ENCODE measurements at places on chromosomes 2 and 18.

- no peak for DNase-seq
Measured at GRCh38 chr2:150295544-150295943, 191.9 kb downstream of the RND3 start.

DNA sequence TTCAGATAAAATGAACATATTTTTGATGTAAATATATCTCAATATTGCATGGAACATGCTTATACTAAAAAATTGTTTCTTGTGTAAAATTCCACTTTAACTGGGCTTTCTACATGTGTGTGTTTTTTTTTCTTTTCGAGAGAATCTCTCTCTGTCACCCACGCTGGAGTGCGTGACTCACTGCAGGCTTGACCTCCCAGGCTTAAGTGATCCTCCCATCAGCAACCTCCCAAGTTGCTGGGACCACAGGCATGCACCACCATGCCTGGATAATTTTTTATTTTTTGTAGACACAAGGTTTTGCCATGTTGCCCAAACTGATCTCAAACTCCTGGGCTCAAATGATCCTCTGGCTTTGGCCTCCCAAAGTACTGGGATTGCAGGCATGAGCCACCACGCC, 254.6 kb downstream of the LOXHD1 start:
- DNase-seq = peak; percentile 14

GRCh38 chr2:3492951-3493614, 26.2 kb downstream of the ADI1 start:
- DNase-seq = no peak

- no peak for DNase-seq
Measured at GRCh38 chr2:236250286-236250685, 13.9 kb downstream of the ASB18 start.
